ENCODE measurements at places on chromosomes 2 and 18. TPM values are rescaled to one million over a fixed set of nuclear protein-coding genes. Genes with fewer than 3 reads are reported as not detected.

Gene MEIS1
- 11.8 TPM for total RNA-seq

Gene SMCHD1
- total RNA-seq: 24.8 TPM

Gene FAM237A
- not detected for total RNA-seq

Gene VSNL1
- not detected for total RNA-seq

Gene PARD6G
- 5.4 TPM for total RNA-seq

Gene RGPD4
- not detected for total RNA-seq

Gene TFCP2L1
- total RNA-seq: not detected

Measured in glomerular endothelial cell (primary cell).